Fibroblast of the aortic adventitia (primary cell): ENCODE measurements at places on chromosomes 3 and 15.

DNA sequence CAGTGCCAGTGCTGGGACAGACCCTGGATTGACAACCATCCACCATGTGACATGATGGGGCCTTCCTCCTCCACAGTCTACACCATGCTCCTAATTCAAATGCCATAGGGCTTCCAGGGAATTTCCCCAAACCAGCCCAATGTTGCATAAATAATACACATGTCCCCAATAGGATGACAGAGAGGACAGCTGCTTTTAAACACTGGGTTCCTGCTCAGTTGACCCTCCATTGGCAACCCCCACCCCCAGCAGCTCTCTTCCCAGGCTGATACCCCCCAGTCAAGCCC lies 28.3 kb upstream of the ATP2B2 start:
- no peak for DNase-seq

DNA sequence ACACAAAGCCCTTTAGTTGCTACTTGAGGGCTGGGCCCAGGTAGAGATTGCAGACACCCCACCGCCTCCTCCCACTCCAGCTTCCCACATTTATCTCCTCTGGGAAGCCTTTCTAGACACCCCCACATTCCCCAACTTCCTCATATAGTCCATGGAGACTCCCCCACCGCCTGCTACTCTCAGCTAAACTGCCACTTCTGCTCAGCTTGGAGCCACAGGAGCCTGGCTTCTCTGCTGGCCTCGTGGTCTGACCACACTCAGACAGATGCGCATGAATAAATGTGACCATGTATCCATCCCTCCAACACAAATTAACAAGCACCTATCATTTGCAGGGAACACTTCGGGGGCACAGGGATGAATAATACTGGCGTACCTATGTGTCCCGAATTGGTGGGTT lies 10.5 kb upstream of the ACSBG1 start:
- DNase-seq, result no peak

GRCh38 chr15:50134524-50135024 lies 15.5 kb upstream of the ATP8B4 start:
- peak; percentile 77 for DNase-seq

- no peak for DNase-seq
Observed at GRCh38 chr15:29107291-29107890, 162.2 kb downstream of the NSMCE3 start.

GRCh38 chr15:77409259-77410156 lies 10.4 kb downstream of the PEAK1 start:
- DNase-seq, result no peak

- no peak for DNase-seq
Observed at GRCh38 chr3:81375921-81376320, 385.5 kb downstream of the GBE1 start.

GRCh38 chr3:46999516-47000197 lies 20.2 kb downstream of the NBEAL2 start:
- DNase-seq, result no peak

DNA sequence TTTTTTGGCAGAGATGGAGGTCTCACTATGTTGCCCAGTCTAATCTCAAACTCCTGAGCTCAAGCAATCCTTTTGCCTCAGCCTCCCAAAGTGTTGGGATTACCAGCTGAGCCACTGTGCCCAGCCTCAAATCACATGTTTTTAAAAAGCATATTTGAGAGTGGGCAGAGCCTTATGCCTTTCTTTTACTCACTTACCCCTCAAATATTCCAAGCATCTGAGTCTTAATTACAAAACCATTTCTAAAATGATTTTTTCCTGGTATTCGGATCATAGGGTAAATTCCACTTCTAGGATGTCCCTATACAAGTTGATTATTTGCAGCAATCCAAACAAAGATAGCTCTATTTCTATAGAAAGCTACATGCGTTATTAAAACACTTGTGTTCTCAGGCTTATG lies 106.1 kb downstream of the RFTN1 start:
- DNase-seq, result no peak

DNA sequence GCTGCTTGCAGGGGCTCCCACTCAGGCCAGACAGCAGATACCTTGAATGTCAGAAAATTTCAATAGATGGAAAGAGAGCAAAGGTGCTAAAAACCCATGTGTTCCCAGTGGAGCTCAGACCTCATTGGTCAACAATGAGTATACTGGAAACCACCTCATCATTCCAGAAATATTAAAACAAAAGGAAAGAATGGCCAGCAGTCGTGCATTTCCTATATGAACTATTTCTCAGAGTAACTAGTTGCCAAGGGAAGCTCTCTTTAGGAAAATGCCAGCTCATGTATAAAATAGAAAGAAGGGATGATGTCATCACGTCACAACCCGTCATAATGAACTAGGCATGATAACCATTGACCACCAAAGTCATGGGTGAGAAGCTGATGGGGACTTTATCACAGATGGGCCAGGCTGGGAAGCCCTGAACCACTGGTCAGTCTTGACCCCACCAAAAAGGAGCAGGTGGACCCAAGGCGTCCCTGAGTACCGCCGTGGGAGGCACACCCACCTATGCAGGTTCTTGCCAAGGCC lies 17.5 kb downstream of the DNAJB8 start:
- DNase-seq, result peak; percentile 2

DNA sequence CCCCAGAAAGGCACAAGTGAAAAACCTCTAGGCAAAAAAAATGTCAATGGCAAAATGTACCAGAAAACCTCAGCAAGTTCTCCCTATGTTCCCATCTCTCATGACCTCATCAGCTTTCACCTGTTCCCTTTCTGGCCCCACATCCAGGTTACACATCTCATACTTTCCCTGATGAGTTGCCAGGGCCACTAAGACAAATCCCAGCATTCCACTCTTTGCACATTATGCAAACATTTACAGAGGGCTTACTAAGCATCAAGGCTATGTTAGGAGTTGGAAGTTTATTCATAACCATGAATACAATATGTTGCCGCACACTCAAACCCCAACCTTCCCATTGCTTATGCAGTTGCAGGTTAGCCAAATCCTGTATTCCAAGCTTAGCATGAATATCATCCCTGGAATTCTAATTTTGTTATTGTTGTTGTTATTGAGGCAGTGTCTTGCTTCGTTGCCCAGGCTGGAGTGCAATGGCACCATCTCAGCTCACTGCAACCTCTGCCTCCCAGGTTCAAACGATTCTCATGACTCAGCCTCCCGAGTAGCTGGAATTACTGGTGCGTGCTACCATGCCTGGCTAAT lies 129.3 kb upstream of the UBE2E2 start:
- no peak for DNase-seq

DNA sequence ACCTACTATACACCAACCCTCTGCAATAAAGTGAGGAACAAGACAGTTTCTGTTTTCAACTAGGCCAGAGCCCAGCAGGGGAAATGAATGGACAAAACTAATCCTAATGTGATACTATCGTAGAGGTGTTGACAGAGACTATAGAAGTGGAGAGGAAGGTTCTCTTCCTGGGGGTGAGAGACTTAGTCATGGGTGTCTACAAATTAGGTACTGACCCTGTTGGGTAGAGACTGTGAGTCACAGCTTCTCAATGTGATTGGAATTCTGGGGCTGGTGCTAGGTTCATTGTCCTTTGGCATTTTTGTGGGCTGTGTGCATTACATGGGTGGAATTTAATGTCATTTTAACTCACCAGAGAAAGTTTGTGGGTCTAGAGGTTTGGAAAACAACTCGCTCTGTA lies 79.3 kb downstream of the ADAMTSL3 start:
- DNase-seq, result peak; percentile 78

DNA sequence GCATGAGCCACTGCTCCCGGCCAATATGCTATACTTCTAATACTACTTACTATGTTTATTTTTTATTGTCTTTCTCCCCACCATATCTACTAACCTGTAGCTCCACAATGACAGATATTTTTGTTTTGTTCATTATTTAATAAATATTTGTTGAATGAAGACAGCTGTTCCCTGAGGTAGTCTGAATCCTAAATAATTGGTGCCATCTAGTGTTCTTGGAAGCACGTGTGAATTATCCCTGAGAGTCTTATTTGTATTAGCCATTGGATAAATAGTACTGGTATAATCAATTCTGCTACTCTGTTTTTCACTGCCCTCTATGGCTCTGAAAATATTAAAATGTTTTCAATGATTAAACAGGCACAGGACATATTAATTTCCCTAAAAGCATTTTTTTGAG lies 5.6 kb upstream of the APPL1 start:
- peak; percentile 64 for DNase-seq

- peak; percentile 83 for DNase-seq
Observed at GRCh38 chr3:41893977-41894376, 67.9 kb downstream of the ULK4 start.

GRCh38 chr15:24394303-24394702 lies 281.3 kb upstream of the NPAP1 start:
- no peak for DNase-seq

GRCh38 chr15:63801171-63801570 lies 32.6 kb downstream of the HERC1 start:
- no peak for DNase-seq

- peak; percentile 90 for DNase-seq
Observed at GRCh38 chr3:51371943-51372557, 13.0 kb upstream of the MANF start.

GRCh38 chr3:50254577-50255250 lies 14.2 kb upstream of the SEMA3B start:
- DNase-seq, result peak; percentile 42

GRCh38 chr15:39756806-39757522 lies 25.7 kb downstream of the FSIP1 start:
- peak; percentile 89 for DNase-seq

- DNase-seq, result peak; percentile 77
Observed at GRCh38 chr15:29822684-29823459, 604 bp upstream of the TJP1 start.

GRCh38 chr3:159253860-159254259 lies 452.0 kb downstream of the MFSD1 start:
- no peak for DNase-seq

GRCh38 chr3:53168175-53168923 lies 7.3 kb downstream of the PRKCD start:
- DNase-seq, result no peak
